Endothelial cell (in vitro differentiated cells): ENCODE measurements at places on chromosomes 3 and 15.

- no peak overlapping the region for H3K4me3 ChIP-seq
- peaks cover 13% of the 10 kb centered on the region for H3K4me1 ChIP-seq
- no peak overlapping the region for H3K27ac ChIP-seq
- H3K27me3 ChIP-seq: peaks cover 5% of the 10 kb centered on the region
- no peak for DNase-seq
These were observed 72.5 kb downstream of the TM2D3 start for GRCh38 chr15:101579631-101580163.

DNA sequence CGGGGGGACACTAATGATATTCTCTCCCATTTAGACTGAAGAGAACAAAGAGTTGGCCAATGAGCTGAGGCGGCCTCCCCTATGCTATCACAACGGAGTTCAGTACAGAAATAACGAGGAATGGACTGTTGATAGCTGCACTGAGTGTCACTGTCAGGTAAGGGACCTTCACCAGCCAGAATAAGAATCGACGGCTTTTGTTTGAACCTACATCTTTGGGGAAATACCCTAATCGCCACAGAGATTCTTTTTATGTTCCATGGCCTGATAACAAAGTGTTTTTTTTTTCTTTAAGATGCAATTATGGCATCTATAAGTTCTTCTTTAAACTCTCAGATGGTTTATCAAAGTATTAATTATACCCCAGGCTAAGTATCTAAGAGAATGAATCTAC lies 3.4 kb downstream of the THBS1 start:
- peaks cover 23% of the 10 kb centered on the region for H3K4me1 ChIP-seq
- peaks cover 5% of the 10 kb centered on the region for H3K36me3 ChIP-seq
- H3K27me3 ChIP-seq: peaks cover 12% of the 10 kb centered on the region
- DNase-seq: no peak
- H3K4me3 ChIP-seq: no peak overlapping the region

DNA sequence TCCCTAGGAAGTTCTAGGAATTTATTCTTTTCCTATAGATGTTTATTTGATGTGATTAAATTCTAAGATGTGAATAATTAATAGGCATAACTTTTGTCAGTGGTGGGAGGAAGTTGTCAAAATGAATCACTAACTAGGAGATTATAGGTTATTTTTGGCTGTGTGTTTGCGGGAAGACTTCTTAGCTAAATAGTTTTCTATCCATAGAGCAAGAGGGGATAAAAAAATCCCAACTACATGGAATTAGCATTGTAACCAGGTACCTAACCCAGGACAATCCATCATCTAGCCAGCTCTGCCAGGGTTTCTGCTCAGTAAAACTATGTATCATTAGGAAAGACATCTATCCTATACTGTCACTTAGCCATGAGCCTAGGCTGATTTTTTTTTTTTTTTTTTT lies 23.9 kb downstream of the SLC30A4 start:
- no peaks in the 10 kb centered on the region for H3K27me3 ChIP-seq
- H3K36me3 ChIP-seq: no peaks in the 10 kb centered on the region
- H3K4me3 ChIP-seq: no peak overlapping the region
- no peak for DNase-seq

- no peak for DNase-seq
- H3K27ac ChIP-seq: no peak overlapping the region
- H3K4me1 ChIP-seq: peaks cover 41% of the 10 kb centered on the region
- peaks cover 4% of the 10 kb centered on the region for H3K27me3 ChIP-seq
- peak overlapping the region; percentile 68 for H3K4me3 ChIP-seq
These were observed 10.1 kb downstream of the SEMA3F start for GRCh38 chr3:50164984-50165909.

- no peak overlapping the region for H3K27ac ChIP-seq
- no peaks in the 10 kb centered on the region for H3K27me3 ChIP-seq
- no peak for DNase-seq
These were observed 98.0 kb upstream of the BOC start for GRCh38 chr3:113113361-113113760.

GRCh38 chr3:29281344-29282241 lies 722 bp downstream of the RBMS3 start:
- peak overlapping the region; percentile 94 for H3K4me3 ChIP-seq
- peak; percentile 18 for DNase-seq
- no peaks in the 10 kb centered on the region for H3K36me3 ChIP-seq

DNA sequence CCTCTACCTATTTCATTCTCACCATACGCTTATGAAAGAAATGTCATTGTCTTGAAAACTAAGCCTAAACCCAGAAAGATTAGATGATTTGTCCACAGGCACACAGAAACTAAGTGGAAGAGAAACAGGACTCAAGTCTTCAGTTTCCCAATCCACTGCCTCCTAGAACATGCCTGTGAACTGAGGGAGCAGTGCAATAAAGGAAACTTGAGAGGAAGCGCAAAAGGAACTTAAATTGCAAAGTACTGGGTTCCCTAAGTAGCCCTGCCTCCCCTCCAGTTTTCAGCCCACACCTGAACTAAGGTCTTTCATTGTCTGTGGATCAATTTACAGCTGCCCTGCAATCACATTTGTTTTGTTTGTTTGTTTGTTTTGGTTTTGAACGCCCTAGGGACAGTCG lies 56.7 kb upstream of the TSEN2 start:
- peaks cover 1% of the 10 kb centered on the region for H3K27me3 ChIP-seq
- no peaks in the 10 kb centered on the region for H3K36me3 ChIP-seq
- peak overlapping the region; percentile 49 for H3K27ac ChIP-seq
- H3K4me3 ChIP-seq: no peak overlapping the region

GRCh38 chr3:170768334-170768801 lies 101.6 kb downstream of the RPL22L1 start:
- H3K4me1 ChIP-seq: no peaks in the 10 kb centered on the region
- no peak overlapping the region for H3K27ac ChIP-seq

GRCh38 chr3:5694266-5694665 lies 506.8 kb downstream of the EDEM1 start:
- H3K27me3 ChIP-seq: peaks cover 1% of the 10 kb centered on the region
- no peaks in the 10 kb centered on the region for H3K4me1 ChIP-seq
- no peak for DNase-seq
- no peak overlapping the region for H3K27ac ChIP-seq
- no peak overlapping the region for H3K4me3 ChIP-seq

DNA sequence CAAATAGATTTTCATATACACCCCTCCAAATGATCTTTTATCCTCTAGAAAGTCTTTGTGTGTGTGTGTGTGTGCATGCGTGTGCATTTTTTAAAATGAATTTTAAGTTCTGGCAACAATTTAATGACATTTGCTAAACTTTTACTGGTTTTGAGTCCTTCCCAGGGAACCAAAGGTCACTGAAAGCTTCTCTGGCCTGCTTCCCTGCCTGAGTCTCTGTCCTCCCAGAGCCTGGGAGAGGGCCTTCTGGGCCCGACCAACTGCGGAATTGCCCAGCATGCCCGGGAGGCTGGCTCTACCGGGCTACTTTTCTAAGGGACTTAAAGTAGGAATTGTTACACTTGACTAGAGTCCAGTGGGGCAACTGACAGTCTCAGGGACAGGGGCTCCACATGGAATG lies 7.4 kb upstream of the RBPMS2 start:
- H3K4me1 ChIP-seq: no peaks in the 10 kb centered on the region
- H3K36me3 ChIP-seq: peaks cover 4% of the 10 kb centered on the region
- DNase-seq: no peak

DNA sequence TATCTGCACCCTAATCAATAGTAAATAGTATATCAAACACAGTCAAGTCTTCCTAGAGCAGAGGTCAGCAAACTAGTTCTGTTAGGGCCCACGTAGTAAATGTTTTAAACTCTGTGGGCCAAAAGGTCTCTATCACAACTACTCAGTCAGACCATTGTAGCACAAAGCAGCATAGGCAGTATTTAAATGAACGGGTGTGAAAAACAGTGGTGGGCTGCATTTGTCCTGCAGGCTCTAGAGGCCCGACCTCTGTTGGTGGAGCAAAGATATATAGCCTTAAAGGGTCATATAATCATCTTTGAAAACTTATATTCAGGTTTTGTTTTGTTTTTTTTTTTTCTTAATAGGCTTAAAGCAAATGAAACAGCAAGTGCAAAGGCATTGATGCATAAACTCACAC lies 326.4 kb upstream of the TRIM42 start:
- H3K36me3 ChIP-seq: no peaks in the 10 kb centered on the region
- no peak overlapping the region for H3K4me3 ChIP-seq
- no peaks in the 10 kb centered on the region for H3K27me3 ChIP-seq
- H3K27ac ChIP-seq: no peak overlapping the region

- H3K4me3 ChIP-seq: no peak overlapping the region
- peaks cover 3% of the 10 kb centered on the region for H3K27me3 ChIP-seq
- DNase-seq: no peak
- no peaks in the 10 kb centered on the region for H3K4me1 ChIP-seq
These were observed 79.9 kb downstream of the GTPBP8 start for GRCh38 chr3:113070681-113071113.

DNA sequence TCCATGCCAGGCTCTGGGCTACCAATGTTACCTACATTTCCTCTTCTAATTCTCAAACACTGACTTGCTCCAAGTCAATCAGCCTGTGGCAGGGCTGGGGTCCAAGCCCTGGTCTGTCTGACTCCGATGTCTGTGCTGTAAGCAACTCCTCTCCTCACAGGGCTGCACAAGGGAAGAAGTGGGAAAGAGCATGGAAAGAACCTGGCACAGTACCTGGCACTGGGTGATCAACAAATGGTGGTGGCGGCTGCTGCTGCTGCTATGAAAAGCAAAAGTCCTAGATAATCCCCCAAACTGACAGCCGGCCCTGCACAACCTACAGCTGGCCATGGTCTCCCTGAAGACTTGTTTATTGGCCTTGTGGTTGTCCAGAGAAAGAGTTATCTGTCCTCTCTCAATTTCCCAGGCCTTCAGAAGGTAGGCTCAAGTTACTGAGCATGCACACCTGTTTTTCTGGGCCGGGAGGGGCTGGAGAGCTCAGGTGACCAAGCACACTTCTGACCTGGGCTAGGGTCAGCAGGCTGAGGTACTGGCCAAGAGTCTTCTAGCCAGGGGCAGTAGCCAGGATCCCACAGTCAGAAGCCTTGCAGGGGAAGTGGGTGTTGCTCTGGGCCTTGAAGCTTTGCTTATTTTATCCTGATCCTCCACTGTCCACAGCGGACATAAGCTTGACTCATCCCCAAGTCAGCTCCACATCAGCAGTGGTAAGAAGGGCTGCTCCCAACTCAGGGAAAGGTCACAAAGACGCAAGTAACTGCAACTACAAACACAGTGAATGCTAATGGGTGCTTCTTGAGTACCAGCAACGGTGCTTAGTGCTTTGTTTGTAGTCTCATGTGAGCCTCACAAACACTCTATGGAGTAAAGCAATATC lies 35.3 kb upstream of the KY start:
- peaks cover 22% of the 10 kb centered on the region for H3K4me1 ChIP-seq
- H3K27ac ChIP-seq: no peak overlapping the region
- DNase-seq: no peak
- H3K4me3 ChIP-seq: no peak overlapping the region
- no peaks in the 10 kb centered on the region for H3K27me3 ChIP-seq
- no peaks in the 10 kb centered on the region for H3K36me3 ChIP-seq

DNA sequence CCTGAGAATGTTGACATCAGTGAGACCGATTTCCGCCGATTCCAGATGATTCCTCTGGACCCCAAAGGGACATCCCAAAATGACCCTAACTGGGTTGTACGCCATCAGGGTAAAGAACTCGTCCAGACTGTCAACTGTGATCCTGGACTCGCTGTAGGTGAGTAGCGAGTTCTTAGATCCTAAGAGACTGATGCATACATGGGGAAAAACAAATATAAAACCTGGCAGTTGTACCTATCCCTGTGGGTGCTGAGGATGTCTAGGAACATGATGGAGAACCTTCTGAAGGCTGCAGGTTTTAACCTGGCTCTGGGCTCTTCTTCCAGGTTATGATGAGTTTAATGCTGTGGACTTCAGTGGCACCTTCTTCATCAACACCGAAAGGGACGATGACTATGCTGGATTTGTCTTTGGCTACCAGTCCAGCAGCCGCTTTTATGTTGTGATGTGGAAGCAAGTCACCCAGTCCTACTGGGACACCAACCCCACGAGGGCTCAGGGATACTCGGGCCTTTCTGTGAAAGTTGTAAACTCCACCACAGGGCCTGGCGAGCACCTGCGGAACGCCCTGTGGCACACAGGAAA lies 12.3 kb downstream of the THBS1 start:
- H3K27me3 ChIP-seq: no peaks in the 10 kb centered on the region
- no peak overlapping the region for H3K4me3 ChIP-seq
- peaks cover 5% of the 10 kb centered on the region for H3K36me3 ChIP-seq
- no peaks in the 10 kb centered on the region for H3K4me1 ChIP-seq
- DNase-seq: no peak

DNA sequence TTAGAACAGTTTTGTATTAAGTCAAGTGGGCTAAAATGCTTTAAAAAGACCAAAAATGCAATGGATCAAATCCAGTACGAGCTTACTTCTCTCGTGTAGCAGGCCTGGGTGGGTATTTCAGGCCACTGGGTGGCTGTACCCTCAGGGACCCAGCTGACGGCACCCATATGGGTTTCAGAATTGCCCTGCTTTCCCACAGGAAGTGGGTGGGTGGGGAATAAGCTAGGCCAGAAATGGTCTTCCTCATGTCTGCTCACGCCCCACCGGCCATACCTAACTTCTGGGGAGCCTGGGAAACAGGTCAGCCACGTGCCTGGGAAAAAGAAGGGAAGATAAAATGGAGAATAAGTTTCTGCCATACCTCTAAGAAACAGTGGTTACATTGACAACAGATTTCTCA lies 20.3 kb downstream of the GPR160 start:
- peaks cover 5% of the 10 kb centered on the region for H3K36me3 ChIP-seq
- H3K4me3 ChIP-seq: no peak overlapping the region
- no peaks in the 10 kb centered on the region for H3K27me3 ChIP-seq
- peaks cover 8% of the 10 kb centered on the region for H3K4me1 ChIP-seq
- no peak for DNase-seq

DNA sequence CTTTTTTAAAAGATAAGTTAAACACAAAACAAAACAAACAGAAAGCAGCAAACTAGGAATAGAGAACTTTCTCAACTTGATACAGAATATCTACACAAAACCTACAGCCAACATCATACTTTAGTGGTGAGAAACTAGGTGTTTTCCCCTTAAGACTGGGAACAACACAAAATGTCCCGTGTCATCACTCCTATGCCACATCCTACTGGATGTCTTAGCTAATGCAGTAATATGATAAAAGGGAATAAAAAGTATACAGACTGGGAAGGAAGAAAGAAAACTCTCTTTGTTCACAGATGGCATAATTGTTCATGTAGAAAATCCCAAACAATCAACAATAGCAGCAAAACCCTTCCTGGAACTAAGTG lies 45.9 kb downstream of the TMEM45A start:
- H3K4me1 ChIP-seq: no peaks in the 10 kb centered on the region
- no peak overlapping the region for H3K4me3 ChIP-seq
- no peak overlapping the region for H3K27ac ChIP-seq

- peaks cover 20% of the 10 kb centered on the region for H3K4me1 ChIP-seq
- H3K27ac ChIP-seq: no peak overlapping the region
- peaks cover 20% of the 10 kb centered on the region for H3K27me3 ChIP-seq
- no peaks in the 10 kb centered on the region for H3K36me3 ChIP-seq
These were observed 325 bp downstream of the ALCAM start for GRCh38 chr3:105367063-105367405.

DNA sequence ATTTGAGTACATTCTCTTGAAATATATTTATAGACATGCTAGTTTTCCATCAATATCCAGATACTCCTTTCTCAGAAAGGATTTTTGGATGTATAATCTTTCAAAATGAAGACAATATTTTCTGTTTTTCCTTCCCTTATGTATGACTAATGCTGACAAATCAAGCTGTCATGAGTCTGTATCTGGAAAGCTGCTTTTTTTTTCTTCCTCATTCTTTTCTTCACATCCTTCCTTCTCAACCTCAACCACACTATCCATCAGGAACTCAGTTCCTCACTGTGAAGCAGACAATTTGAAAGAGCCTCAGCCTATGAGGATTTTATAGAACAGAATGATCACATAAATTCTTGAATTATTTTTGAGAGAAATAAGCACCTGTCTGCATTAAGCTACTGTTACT lies 335.9 kb upstream of the EPHA6 start:
- H3K27ac ChIP-seq: no peak overlapping the region
- no peak for DNase-seq
- H3K36me3 ChIP-seq: no peaks in the 10 kb centered on the region
